Nephron progenitor cell (in vitro differentiated cells): ENCODE measurements at places on chromosomes 6 and 20.

DNA sequence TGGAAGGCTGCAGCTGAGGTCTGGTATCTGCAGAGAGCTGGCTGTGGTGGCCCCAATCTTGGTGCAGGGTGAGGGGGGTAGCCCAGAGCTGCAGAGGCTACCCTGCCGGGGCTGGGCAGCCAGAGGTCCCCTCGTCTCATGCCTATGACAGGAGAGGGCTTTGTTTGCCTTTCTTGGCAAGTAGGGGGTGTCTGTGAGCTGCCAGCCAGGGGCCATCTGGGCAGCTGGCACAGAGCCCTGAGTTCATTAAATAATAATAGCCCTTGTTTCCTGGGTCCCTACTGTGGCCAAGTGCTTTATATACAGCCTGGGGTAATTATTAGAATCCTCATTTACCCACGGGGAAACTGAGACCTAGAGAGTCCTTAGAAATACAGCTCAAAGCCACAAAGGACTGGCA, 66.6 kb downstream of the EZR start:
- DNase-seq: no peak

- no peak for DNase-seq
Observed at GRCh38 chr6:36642913-36643817, 35.3 kb upstream of the CDKN1A start.

DNA sequence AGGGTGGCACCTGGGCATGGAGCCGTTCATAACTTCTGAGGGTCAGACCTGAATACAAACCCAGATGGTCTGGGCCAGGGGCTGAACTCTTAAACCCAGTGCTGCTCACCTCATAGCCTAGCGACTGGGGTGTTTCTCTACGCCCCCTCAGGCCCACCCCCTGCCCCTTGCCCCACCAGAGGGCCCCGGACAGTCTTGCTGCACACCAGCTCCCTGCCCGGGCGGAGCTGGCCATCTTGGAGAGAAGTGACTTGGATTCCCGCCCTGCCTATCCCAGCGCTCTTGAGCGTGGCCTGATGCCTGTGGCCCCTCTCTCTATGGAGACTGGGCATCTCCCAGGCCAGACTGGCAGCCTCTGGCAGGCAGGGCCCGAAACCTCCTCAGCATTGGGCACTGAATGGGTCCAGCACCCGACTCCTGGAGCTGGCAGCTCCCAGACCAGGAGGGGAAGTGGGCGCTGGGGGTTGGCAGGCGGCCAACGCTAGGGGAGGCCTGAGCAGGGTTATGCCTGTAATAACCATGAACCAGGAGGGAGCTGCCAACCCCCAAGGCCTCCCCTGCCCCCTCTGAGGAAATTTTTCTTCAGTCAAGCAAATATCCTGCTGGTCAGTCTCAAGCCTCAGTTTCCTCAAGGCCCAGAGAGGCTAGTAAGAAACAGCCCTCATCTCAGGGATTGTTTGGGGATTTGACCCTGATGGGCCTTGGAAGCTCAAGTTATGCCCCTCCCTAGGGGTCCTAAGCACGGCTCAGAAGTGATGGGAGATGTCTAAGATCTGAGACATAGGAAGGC, 169.5 kb downstream of the VEGFA start:
- no peak for DNase-seq

GRCh38 chr20:11721411-11721810, 196.3 kb upstream of the BTBD3 start:
- no peak for DNase-seq

DNA sequence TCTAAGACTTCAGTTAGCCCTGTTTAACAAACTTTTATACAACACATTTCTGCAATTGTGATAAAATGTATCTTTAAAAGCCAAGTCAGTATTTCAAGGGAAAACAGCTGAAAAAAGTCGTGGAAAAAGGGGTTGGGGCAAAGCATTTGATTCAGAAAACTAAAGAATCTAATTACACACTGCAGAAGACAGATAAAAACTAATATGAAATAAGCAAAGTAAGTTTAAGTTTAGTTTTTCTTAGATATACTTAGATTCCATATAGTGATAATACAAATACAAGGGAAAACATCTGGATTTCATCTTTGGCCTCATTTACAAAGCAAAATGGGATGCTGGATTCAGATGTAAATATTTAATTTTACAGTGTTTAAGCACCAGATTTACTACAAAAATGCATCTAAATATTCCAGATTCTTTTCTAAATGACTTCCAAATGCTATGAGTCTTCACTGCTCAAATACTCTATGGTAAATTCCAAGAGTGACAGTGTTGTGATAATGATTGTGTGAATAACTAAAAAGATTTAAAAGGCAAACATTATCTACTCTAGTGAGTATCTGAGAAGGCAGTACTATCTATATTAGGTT, 1.5 kb upstream of the ADNP start:
- no peak for DNase-seq
